ENCODE measurements at places on chromosomes 13 and 19. TPM values are rescaled to one million over a fixed set of nuclear protein-coding genes. Genes with fewer than 3 reads are reported as not detected.

DNA sequence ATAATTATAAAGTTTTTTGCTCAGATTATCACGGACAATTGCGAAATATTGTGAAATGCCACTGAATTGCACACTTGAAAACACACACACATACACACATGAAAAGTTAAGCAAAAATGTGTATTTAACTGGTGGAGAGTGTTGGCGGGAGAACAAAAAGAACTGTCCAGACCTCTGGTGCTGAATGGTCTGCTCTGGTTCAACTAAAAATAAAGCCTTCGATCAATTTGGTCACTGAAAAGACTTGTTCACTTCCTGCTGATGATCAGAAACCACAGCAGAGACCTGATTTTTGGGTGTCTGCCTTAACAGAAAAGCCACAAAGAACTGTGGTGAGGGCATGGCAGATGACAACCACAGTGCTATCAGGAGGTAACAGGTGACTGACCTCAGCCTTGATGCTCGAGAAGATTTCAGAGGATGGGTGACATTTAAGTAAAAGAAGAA is 4.0 kb upstream of the IGFL1 start:
- no peak for DNase-seq

DNA sequence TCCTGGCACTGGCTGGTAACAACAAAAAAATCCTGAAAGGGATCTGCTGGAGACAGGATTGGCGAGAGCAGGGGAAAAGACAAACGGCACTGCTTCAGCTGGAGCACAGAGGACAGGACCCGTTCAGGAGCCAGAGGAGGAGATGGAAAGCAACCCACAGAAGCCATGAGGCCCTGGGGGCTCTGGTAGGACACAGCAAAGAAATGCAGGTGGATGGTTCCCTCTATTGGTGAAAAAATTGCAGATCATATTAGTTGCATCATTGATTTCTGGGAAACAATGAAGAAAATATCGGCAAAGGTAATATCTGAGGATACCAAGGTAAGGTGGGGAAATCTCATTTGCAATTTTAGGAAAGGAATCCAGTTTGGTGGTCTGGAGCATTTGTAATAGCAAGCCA is 25.7 kb upstream of the TPP2 start:
- no peak for DNase-seq

The MATK gene
- total RNA-seq: 1.4 TPM

- DNase-seq: no peak
Measured at GRCh38 chr13:100039740-100040139, 49.2 kb upstream of the PCCA start.

- DNase-seq: no peak
Measured at GRCh38 chr13:112958127-112958989, 10.7 kb upstream of the MCF2L start.

The ATP8A2 gene
- 0.30 TPM for total RNA-seq

DNA sequence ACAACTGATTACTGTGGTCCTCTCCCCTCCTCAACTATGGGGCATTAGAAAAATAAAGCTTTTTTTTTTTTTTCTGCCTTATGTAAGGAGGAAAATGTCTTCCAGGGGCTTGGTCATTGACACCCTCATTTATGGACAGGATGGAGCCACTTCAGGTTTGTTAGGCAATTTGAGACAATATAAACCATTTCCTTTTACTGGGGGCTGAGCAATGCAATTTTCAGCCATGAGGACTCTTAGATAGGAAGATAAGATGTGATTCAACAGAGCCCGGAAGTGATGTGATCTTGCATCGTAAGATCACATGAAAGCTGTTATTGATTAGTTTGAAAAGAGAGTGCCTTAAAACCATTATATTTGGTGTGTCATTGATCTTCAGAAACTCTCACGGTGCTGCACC is 210.8 kb downstream of the OXGR1 start:
- DNase-seq: no peak

All from CD4-positive, CD25-positive, alpha-beta regulatory T cell (primary cell).